Central memory CD4-positive, alpha-beta T cell (primary cell): ENCODE measurements at places on chromosomes 3 and 15.

DNA sequence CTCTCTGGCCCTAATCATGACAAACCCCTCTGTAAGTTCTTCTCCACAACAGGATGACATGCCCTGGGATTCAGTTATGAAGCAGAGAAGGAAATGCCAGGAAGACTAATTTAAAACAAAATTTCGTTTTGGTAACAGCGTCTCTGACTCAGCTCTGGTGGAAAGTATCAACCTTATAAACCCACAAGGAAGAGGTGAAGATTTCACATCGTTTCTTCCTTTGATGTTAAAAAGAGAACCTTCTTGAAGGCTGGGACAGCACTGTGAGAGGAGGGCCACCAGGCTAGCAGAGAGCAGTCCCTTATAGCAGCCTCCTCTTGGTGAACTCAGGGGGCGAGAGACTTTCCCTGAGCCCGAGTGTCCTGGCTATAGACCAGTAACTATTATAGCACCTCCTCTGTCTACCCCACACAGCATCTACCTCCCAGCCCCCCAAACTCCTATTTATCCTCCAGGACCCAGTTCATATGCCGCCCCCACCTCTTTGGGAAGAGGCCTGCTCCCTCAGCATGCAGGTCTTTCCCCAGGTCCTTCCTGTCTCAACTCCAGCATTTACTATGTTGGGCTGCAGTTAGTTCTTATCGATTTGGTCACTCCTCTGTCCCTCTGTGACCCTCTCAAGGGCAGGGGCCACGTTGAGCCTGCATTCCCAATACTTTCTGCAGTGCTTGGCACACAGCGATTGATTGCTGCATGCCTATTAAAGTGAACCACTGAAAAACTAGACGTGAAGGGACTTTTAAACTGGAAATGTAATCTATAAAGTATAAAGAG lies 321.5 kb upstream of the ICE2 start:
- DNase-seq = peak; percentile 35

DNA sequence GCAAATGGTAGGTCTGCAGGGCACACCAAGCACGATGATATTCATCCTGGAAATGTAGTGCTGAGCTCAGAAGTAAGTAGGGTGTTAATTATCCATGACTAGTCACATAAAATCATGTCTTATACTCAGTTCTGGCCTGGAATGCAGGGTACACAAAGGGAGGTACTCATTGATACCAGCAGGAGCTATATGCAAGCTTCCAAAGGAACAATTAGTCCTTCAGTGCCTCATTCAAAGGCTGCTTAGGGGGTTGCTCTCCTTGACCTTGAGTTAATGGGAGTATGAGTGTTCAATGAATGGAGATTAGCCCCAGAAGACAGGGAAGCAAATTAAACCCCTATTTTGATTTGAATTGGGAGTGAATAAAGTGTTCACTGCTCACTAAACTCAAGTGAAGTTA lies 38.3 kb downstream of the CNTN6 start:
- DNase-seq = no peak

DNA sequence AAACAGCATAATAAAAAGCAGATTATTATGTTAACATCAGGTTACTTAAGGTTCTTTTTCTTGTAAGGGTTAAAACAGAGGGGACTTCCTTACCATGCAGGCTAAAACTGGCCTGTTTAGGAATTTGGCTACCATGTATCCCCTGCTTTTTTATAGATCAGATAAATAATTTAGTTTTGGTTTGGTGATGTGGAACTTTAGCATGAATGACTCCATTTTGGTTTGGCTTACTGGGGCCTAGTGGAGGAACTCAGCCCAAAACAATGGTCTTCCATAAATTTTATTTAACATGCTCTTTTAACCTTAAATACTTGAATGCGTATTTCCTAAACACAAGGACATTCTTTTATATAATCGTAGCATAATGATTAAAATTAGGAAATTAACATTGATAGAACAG lies 18.9 kb downstream of the GALK2 start:
- no peak for DNase-seq

- no peak for DNase-seq
Measured at GRCh38 chr3:71662056-71662455, 63.1 kb downstream of the EIF4E3 start.

DNA sequence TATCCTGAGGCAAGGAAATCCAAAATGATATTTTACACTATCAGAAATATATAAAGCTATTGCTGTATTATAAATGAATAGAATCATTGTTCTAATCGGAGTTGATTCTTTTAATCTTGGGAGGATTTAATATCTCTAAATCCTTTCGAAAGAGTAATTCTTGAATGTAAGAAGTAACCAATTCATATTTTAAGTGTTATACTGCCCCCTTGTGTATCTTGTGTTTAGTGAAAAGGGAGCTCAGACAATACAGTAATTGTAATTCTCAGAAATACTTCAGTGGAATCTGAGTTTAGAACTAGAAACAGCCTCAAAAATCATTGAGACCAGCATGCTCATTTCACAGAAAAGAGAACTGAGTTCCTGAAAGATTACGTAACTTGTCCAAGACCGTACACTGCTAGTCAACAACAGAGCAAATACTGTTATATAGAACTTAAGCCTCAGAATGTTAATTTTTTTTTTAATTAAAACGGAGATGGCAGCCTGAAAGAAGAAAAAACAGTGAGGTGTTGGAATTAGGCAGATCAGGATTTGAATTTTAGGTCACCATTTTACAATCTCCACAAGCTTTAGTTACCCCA lies 42.9 kb downstream of the PLCH1 start:
- peak; percentile 18 for DNase-seq

GRCh38 chr3:63232764-63233396 lies 45.2 kb upstream of the SYNPR start:
- DNase-seq = no peak
